ENCODE measurements at places on chromosomes 13 and 19.

GRCh38 chr13:102325321-102325720 is 76.5 kb downstream of the FGF14 start:
- DNase-seq = no peak

- no peak for DNase-seq
Observed at GRCh38 chr19:11257846-11258380, 4.4 kb downstream of the DOCK6 start.

GRCh38 chr19:35931874-35932202 is 4.3 kb upstream of the LRFN3 start:
- DNase-seq = no peak

DNA sequence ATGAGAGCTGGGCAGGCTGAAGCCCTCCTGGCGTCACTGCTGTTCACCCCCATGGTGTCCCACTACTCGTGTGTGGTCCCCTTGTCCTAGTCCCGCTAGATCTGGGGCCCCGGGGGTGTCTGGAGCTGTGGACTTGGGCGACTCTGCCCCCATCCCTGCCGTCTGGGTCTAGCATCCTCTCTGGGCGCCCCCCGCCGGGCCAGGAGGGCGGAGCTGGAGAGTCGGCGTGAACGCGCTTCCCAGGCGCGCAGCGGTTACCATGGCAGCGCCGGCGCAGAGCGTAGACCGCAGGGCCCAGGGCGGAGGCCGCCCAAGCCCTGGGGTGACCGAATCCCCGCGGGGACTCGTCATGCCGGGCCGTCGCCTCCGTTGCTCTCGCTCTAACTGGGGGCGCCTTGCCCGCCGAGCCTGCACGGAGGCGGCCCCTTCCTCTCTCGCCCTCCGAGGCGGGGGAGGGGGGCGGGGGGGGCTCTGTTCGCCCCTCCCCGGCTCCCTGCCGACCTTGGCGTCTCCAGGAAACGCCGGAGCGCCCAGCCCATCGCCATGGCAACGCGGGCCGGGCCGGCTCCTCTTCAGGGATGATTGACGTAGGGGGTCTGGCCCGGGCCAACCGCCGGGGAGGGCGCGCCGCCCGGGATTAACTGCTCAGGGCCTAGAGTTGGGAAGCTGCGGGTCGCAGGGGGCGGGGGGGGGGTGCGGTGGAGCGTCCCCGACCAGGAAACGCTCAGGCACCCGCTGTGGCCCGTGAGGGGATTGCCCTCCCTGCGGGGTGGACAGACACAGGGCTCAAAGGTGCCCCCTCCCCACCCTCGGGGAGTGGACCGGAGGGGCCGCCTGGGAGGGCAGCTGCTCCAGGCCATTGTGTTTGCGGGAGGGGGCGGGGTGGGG is 8.9 kb downstream of the ISYNA1 start:
- DNase-seq = no peak

- no peak for DNase-seq
Observed at GRCh38 chr19:3404324-3405260, 38.2 kb downstream of the NFIC start.

- DNase-seq = no peak
Observed at GRCh38 chr19:35766571-35767104, 8.7 kb downstream of the PROSER3 start.
